ENCODE measurements at places on chromosomes 12 and 14.

- no peak for DNase-seq
Measured at GRCh38 chr14:69996216-69996615, 117.0 kb downstream of the SMOC1 start.

GRCh38 chr14:76133103-76133502, 18.6 kb upstream of the GPATCH2L start:
- no peak for DNase-seq

- DNase-seq = peak; percentile 90
Measured at GRCh38 chr14:104094709-104095425, 9.4 kb downstream of the ASPG start.

DNA sequence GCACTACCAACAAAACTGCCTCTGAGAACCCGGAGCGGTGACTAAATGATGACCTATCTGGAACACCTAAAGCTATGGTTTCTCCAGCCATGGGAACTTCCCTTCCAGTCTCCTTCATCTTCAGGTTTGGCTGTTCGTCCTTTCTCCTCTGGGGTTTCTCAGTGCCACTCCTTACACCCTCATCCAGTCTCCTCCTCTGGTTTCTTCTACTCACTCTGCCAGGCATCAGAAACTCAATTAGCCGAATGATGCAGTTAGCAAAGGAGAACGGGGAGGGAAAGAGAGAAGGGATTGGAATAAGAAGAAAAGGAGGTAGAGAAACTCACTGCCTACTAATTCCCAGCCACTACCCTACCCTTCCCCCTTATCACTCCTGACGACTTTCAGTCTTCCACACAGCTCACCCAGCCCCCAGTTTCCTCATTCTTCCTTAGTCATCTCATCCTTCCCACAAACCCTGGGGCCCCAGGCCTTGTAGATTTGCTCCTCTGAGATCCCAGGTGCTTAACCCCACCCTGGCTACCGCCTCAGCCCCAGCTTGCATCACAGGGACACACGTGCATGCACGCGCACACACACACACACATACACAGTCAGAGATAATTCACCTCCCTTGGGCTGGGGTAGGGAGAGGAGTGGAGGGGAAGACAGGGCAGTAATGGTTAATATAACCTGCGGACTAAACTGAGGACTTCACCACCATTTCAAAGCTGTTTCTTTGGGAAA, 13.0 kb downstream of the FGD6 start:
- no peak for DNase-seq
